ENCODE measurements at places on chromosomes 5 and 9.

- DNase-seq, result peak; percentile 63
Observed at GRCh38 chr5:10354048-10354872, 765 bp downstream of the MARCHF6 start.

DNA sequence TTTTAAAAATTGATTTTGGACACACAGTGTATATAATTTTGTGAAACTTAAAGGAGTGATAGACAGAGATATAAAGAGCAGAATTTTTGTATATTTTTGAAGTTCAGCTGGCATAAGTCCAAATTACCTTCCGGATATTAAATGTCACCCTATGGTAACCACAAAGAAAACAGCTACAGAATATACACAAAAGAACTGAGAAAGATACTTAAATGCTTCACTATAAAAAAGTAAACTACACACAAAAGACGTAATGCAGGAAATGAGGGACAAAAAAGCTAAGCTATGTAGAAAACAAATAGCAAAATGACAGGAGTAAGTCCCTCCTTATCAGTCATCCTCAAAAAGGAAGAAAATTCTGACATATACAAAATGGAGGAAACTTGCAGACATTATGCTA lies 29.4 kb downstream of the HACD4 start:
- no peak for DNase-seq

DNA sequence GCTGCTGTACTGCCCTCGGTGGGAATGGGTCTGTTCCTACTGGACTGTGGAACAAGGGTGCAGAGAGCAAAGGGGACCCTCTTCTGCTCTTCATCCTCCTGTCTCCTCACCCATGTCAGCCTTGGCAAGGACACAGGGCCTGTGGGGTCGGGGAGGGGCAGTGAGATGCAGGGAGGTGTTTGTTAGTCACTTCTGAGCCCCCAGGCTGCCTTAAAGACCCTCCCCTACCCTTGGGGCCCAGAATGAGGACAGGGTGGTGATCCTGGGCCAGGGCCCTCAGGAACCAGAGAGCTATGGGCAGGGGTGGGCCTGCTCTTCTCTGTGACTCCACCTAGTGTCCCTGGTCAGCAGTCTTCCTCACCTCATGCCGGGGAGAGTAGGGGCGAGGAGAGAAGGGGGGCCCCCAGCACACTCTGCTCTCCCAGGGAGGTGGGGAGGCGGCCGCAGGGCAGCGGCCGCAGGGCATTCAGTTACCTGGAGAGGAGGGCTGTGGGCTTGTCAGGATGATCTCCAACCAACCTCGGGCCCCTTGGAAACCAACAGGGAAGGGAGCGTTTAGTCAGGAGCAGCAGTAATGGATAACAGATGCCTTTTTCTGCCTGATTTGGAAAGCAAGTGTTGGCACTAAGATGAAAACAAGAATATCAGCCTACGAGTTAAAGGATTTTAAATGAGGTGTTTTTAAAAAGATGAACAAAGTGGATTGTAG lies 62.0 kb upstream of the GARNL3 start:
- DNase-seq, result no peak

DNA sequence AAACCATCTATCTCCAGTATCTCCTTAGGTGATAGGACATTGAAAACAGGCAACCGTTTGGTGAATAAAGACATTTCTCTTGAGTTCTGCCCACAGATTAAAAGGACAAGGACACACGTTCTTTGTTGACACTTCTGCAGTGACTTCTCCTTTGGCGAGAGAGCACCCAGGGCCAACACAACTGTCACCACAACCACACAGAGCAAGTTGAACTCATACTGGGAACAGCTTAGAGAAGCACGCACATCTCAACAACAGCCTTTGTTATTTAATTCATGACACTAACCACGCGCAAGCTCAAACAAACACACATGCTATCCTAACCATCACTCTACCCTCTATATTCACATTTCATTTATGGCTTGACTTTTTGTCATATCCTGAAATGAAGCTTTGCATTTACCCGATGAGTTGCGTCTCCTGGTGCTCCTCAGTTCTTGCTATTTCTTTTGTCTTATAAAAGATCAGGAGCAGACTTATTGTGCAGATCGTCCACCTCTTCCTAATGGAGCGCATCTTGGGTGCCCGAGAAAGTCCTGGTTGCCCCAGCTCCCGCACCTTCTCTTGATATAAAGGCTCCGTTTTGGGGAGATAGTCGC lies 543 bp downstream of the ST8SIA4 start:
- DNase-seq, result no peak

DNA sequence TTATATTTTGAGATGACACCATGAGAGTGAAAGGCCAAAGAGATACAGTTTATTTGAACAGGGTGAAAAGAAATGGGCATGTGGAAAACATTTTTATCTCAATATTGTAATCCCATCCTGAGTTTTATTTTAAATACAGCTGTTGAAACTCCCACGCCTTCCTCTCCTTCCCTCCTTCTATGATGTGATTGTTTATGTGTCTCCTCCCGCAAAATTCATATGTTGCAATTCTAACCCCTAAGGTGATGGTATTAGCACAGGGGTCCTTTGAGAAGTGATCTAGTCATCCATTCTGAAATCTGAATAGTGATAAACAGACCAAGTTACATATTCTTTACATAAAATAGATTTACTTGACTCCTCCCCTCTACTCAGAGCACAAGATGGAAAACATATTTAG lies 1275.4 kb upstream of the C9orf72 start:
- peak; percentile 29 for DNase-seq

DNA sequence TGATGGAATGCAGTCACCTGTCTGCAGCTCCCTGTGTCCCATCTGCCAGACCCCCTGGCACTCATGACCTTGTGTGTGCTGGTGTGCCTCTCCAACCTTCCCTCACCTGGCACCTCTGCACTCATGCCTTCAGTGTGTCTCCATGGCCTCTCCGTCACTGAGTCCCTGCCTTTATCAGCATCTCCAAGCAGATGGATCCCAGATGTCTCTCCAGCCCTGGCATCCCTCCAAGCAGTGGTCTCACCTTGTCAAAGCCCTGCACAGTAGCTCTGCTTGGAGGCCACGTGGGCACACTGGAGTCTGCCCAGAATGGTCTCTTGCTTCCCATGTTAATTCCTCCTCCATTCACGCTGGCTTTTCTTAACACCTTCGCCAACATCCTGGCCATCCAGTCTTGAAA lies 84.8 kb downstream of the DAP start:
- no peak for DNase-seq

DNA sequence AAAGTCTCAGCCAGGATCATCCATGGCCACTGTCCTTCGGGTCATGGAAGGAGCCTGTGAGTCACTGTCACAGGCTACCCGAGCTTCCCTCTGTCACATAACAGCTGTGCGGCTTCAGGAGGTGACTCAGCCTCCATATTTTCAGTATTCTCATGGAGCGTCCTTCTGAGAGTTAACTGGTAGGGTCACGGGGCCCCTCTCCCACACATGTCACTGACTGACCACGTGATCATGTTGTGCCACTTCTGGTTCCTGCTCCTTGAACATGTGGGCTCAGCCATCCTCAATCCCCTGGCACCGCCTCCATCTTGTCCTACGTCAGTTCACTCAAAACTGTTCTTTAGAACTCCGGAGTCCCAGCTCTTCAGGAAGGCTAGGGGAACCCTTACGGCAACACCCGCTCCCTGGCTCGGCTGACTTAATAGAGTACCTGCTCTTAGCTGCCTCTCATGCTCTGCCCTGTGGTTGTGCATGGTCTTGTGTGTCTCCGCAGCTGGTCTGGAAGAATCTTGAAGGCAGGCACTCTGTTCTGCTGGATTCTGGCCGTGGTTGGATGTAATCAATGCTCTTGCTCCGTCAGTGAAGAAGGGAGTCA lies 182.8 kb downstream of the ICE1 start:
- DNase-seq, result no peak

DNA sequence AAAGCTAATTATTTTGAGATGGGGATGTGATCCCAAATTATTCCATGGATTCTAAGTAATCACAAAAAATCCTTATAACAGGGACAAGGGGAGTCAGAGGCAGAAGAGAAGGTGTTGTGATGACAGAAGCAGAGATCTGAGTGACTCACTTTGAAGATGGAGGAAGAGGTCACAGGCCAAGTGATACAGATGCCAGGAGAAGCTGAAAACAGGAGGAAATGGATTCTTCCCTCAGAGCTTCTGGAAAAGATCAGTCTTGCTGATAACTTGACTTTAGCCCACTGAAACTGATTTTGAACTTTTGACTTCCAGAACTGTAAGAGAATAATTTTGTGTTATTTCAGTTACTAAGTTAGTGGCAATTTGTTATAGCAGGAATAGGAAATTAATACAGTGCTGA lies 105.3 kb downstream of the GCNT1 start:
- DNase-seq, result no peak

- peak; percentile 3 for DNase-seq
Observed at GRCh38 chr5:102153003-102153759, 142.9 kb downstream of the SLCO4C1 start.

GRCh38 chr5:155082401-155082800 lies 68.8 kb downstream of the KIF4B start:
- peak; percentile 75 for DNase-seq

GRCh38 chr9:99577351-99577750 lies 244.3 kb upstream of the NR4A3 start:
- DNase-seq, result no peak
